ENCODE measurements at places on chromosomes 4 and X. TPM values are rescaled to one million over a fixed set of nuclear protein-coding genes. Genes with fewer than 3 reads are reported as not detected.
A peak's percentile ranks its signal among the peaks of the same experiment; 100 is the strongest.

- peak overlapping the region; percentile 83 for H3K4me3 ChIP-seq
- peaks cover 41% of the 10 kb centered on the region for H3K4me1 ChIP-seq
- DNase-seq: peak; percentile 95
Observed at GRCh38 chr4:60683357-60683756, 516.8 kb upstream of the ADGRL3 start.

GRCh38 chrX:11446336-11446735 is 153.1 kb downstream of the AMELX start:
- H3K4me1 ChIP-seq: peaks cover 18% of the 10 kb centered on the region
- H3K27me3 ChIP-seq: no peaks in the 10 kb centered on the region
- DNase-seq: peak; percentile 61

Gene NUDT11
- total RNA-seq: 5.6 TPM

DNA sequence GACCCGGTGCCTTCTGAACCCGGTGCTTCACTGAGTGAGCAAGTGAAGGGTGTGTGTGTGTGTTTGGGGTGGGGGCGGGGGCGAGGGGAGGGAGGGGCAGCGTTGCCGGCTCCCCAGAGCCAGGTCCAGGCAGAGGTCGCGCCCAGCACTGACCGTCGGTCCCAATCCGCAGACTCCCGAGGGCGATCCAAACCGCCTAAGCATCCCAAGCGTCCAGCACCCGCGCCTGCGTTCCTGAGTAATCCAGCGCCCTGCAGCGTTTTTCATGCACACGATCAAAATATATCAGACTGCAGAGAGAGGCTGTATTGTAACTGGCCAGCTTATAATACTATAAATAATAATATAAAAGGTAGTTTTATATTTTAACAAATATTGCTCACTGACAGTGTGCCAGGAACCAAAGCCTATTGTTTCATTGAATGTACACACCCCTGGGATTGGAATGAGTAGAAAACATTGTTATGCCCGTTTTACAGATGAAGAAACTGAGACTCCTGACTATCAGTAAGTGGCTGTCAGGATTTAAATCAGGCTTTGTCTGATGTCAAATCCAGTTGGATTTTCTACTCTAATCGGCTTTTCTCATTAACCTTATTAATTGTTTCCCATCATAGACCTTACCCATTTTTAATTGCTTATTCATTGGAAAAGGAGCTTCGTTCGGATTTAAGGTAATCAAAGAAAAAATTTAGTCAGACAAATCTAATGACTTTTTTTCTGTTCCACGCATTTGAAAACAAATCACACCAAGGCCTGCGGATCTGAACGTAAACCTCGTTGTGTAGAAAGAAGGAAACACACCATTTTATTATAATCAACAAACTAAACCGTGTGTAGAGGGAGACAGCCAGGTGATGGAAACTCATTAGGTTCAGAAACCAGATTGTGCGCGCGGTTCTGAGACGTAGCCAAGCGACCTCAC is 4.0 kb upstream of the NKX3-2 start:
- peak overlapping the region; percentile 88 for H3K4me3 ChIP-seq
- peaks cover 29% of the 10 kb centered on the region for H3K4me1 ChIP-seq

Gene NAT8L
- 0.05 TPM for total RNA-seq

DNA sequence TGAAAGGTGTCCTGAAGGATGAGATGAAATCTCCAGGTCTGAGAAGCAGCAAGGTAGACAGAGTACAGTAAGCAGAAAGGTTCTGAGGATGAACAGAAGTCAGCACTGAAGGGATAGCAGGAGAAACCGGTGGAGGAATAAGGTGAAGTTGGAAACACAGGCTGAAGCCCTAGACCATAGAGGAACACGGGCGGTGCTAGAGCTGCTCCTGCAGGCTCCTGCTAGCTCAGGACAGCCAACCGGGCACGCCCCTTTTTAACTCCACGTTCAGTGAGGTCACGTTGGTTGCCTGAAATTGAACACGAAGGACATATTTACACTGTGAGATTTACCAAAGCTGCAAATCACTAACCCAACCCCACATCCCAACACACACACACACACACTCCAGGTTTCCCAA is 1886.4 kb upstream of the AGA start:
- no peak overlapping the region for H3K27ac ChIP-seq
- H3K4me3 ChIP-seq: no peak overlapping the region
- no peak for DNase-seq
- no peaks in the 10 kb centered on the region for H3K4me1 ChIP-seq

Gene SATL1
- not detected for total RNA-seq

DNA sequence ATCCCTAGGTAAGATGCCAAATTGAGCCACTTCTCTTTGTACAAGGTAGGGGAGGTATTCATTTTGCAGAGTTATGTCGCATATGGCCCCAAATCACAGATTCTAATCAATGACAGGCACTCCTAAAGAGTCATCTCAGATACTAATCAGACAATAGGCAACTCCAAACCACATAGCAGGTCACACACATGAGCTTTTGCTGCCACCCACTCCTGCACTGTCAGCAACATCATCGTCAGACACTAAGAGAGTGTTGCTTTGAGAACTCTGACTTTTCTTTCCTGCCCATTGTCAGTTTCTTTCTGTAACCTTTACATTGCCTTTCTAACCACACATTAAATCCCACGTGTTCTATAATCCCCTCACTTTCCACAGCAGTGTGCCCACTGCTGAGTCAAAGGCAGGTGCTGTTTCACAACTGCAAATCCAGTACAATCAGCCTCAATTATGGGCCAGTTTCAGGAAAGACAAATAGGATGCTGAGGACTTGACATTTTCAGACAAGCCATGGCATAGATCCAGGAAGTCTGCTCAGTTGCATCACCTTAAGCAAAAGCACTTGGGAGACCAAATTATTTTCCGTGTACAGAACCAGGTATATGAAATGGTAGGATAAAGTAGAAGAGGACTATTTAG is 23.5 kb downstream of the TMEM31 start:
- no peaks in the 10 kb centered on the region for H3K27me3 ChIP-seq
- no peak for DNase-seq
- no peak overlapping the region for H3K4me3 ChIP-seq
- peaks cover 55% of the 10 kb centered on the region for H3K4me1 ChIP-seq
- no peak overlapping the region for H3K27ac ChIP-seq

Gene SCML2
- 0.97 TPM for total RNA-seq

Gene ETDB
- total RNA-seq: not detected

GRCh38 chr4:139692309-139693012 is 26.8 kb downstream of the MGST2 start:
- no peak overlapping the region for H3K4me3 ChIP-seq
- no peaks in the 10 kb centered on the region for H3K4me1 ChIP-seq
- H3K27me3 ChIP-seq: peaks cover 9% of the 10 kb centered on the region
- H3K27ac ChIP-seq: no peak overlapping the region
- H3K36me3 ChIP-seq: peaks cover 4% of the 10 kb centered on the region

Gene PWWP3B
- not detected for total RNA-seq

DNA sequence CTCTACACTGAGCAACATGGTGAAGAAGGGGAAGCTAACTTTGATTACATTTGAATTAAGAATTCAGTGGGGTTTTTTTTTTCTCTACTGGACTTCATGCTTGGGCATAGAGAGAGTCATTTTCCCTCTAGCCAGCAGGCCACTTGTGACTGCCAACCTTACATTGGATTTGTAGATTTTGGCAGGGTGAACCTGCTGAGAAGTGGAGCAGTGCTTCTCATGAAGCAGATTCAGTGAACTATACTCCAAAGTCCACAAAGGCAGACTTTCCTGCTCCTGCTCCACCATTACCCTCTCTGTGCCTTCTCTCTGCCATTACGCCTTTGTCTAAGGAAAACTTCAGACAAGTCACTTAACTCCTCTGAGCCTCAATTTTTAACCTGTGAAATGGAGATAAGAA is 69.9 kb downstream of the PAK3 start:
- no peak for DNase-seq
- no peaks in the 10 kb centered on the region for H3K4me1 ChIP-seq
- no peaks in the 10 kb centered on the region for H3K36me3 ChIP-seq
- H3K27ac ChIP-seq: no peak overlapping the region
- no peak overlapping the region for H3K4me3 ChIP-seq
- no peaks in the 10 kb centered on the region for H3K27me3 ChIP-seq

DNA sequence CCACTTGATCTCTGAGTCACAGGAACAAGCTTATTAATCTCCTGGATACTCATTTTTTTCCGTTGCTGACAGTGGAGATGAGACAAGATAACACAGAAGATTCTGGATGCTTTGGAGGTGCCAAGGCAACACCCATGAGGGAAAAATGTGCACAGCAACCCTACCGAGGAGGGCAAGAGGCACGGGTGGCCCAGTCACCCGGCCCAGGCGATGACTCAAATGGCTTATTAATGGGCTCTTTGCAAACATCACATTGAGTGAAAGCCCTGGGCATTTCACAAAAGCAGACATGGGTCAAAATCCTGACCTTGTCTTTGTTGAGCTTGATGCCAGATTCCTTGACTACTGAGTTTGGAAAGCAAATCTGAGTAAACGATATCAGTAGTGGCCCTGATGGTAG is 315.1 kb downstream of the STK32B start:
- no peaks in the 10 kb centered on the region for H3K27me3 ChIP-seq
- H3K4me3 ChIP-seq: no peak overlapping the region
- peaks cover 18% of the 10 kb centered on the region for H3K4me1 ChIP-seq
- H3K36me3 ChIP-seq: no peaks in the 10 kb centered on the region

DNA sequence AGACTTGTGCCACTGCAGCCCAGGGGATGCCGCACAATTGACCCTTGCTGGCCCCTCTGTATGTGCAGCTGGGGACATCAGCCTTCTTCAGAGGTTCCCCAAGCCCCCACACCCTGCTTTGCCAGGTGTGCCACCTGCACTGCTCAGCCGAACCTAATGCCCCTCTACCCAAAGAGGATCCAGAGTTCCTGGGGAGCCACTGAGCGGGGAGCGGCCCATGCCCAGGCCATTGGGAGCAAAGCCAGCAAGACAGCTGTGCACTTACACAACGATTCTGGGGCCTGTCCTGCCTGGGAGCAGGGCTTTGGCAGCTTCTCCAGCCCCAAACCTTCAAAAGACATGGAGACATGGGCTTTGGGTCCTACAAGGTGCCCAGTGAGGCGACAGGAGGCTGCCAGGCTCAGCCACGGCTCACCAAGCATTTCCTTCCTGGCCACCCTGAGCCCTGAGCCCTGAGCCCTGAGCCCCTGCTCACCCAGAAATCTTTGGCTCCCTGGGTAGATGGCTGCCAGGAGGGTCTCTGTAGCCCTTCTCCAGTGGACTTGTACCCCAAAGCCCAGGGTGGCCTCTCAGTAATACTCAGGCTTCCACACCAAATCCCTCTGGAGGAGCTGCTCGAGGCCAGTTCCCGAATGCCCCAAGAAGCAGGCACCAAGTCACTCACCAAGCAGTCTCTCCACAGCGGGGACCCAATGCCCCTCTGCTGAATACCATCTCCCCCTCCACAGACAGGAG is 13.0 kb downstream of the PNMA6E start:
- no peaks in the 10 kb centered on the region for H3K36me3 ChIP-seq
- no peak overlapping the region for H3K4me3 ChIP-seq
- H3K27me3 ChIP-seq: peaks cover 6% of the 10 kb centered on the region
- no peaks in the 10 kb centered on the region for H3K4me1 ChIP-seq
- DNase-seq: no peak
- no peak overlapping the region for H3K27ac ChIP-seq

Gene MAGEA1
- total RNA-seq: not detected

DNA sequence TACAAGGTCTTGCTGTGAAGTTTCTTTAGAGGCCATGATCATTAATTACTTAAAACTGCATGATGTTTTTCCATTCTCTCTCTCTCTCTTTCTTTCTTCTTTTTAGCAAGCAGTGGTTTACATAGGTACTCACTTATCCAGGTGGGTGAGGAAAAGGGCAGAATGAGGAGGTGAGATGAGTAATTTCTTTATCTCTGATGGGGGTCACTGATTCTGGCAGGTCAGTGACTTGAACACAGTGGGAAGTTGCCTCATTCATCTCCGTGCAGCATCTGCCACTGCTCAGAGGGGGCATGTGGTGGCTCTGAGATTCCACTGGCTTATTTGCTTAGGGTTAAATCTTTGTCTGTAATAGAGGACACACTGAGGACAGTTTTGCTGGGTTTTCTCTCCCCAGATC is 62.6 kb downstream of the FAM114A1 start:
- H3K27ac ChIP-seq: no peak overlapping the region
- no peaks in the 10 kb centered on the region for H3K27me3 ChIP-seq
- peaks cover 39% of the 10 kb centered on the region for H3K36me3 ChIP-seq
- DNase-seq: no peak

- no peaks in the 10 kb centered on the region for H3K36me3 ChIP-seq
- H3K4me3 ChIP-seq: no peak overlapping the region
- peaks cover 16% of the 10 kb centered on the region for H3K4me1 ChIP-seq
- H3K27me3 ChIP-seq: peaks cover 6% of the 10 kb centered on the region
Observed at GRCh38 chr4:128635141-128635954, 174.2 kb upstream of the JADE1 start.

DNA sequence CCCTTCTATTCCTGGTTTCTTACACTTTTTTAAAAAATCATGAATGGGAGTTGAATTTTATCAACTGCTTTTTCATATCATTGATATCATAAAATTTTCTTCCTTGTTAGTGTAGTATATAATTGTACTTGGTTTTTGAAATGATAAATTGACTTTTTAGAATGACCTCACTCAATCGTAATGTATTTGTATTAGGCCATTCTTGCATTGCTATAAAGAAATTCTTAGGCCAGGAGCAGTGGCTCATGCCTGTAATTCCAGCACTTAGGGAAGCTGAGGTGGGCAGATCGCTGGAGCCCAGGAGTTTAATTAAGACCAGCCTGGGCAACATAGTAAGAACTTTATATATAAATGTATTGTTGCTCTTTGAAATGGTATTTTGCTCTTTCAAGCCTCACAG is 6.3 kb downstream of the EXOC1 start:
- H3K27me3 ChIP-seq: no peaks in the 10 kb centered on the region
- no peak for DNase-seq
- H3K36me3 ChIP-seq: peaks cover 9% of the 10 kb centered on the region
- no peak overlapping the region for H3K4me3 ChIP-seq
- H3K27ac ChIP-seq: no peak overlapping the region
- H3K4me1 ChIP-seq: peaks cover 8% of the 10 kb centered on the region

- no peaks in the 10 kb centered on the region for H3K27me3 ChIP-seq
- no peak overlapping the region for H3K4me3 ChIP-seq
- no peaks in the 10 kb centered on the region for H3K36me3 ChIP-seq
Observed at GRCh38 chrX:4787971-4788370, 1074.5 kb upstream of the PRKX start.

GRCh38 chr4:136650541-136651277 is 881.6 kb downstream of the PCDH18 start:
- DNase-seq: no peak
- H3K27ac ChIP-seq: no peak overlapping the region
- H3K27me3 ChIP-seq: no peaks in the 10 kb centered on the region
- H3K4me1 ChIP-seq: no peaks in the 10 kb centered on the region
- H3K36me3 ChIP-seq: no peaks in the 10 kb centered on the region

- H3K36me3 ChIP-seq: no peaks in the 10 kb centered on the region
- H3K4me3 ChIP-seq: no peak overlapping the region
- no peaks in the 10 kb centered on the region for H3K27me3 ChIP-seq
- H3K27ac ChIP-seq: no peak overlapping the region
Observed at GRCh38 chr4:85747882-85748491, 273.0 kb downstream of the ARHGAP24 start.

- no peak overlapping the region for H3K27ac ChIP-seq
- peaks cover 5% of the 10 kb centered on the region for H3K27me3 ChIP-seq
- H3K36me3 ChIP-seq: no peaks in the 10 kb centered on the region
- no peak for DNase-seq
- peaks cover 13% of the 10 kb centered on the region for H3K4me1 ChIP-seq
Observed at GRCh38 chrX:134241960-134242619, 5.1 kb downstream of the CCDC160 start.

Measured in HFFc6 (cell line).